Stimulated activated effector memory CD8-positive, alpha-beta T cell treated with anti-CD3 and anti-CD28 coated beads, Interleukin-12 subunit alpha, Interleukin-12 subunit beta, amount 100 ng/mL, for 72 hours (primary cell): ENCODE measurements at places on chromosomes 6 and 20.
A peak's percentile ranks its signal among the peaks of the same experiment; 100 is the strongest.

- no peak for DNase-seq
Observed at GRCh38 chr20:64188682-64189529, 24.7 kb downstream of the MYT1 start.

GRCh38 chr20:51275181-51275580 lies 252.3 kb upstream of the KCNG1 start:
- DNase-seq: no peak

DNA sequence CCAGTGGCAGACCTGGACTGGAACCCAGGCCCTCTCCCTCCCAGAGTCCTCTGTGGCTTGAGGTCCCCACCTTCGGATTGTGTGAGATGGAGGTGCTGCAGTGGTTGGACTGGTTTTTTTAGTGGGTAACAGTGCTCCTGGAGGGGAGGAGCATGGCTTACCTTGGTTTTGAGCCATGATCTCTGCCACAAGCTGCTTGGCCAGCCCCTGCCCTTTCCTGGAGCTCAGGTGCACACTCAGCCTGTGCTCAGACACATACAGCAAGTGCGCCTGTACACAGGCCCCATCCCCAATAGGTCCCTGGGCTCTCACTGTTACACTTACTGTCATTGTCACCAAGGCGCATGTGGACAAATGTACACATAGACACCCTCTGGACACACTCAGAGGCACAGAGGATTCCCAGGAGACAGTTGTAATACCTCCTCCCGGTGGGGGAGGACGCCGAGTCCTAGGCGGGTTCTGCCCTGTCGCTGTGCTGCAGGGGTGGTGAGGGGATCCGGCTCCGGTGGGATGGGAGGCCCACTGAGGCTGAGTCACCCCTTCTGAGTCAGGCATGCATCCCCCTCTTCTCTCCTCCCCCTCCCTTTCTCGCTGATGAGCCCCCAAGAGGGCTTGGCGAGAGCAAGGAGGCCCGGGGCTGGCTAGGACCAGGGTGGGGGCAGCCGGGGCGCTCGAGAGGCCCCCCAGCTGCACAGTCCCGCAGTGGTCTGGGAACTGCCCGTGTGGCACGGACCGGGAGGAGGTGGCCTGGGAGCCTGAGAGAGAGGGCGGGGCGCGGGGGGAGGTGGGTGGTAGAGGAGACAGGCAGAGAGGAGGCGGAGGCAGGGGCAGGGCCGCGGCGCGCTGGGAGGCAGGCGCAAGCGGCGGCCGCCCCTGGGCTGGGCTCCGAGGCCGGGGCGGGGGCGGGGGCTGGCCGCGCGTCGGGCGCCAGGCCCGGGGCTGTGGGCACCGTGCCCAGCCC lies 522 bp upstream of the EPB41L1 start:
- DNase-seq: no peak

- DNase-seq: no peak
Observed at GRCh38 chr20:36501367-36502006, 39.8 kb upstream of the MYL9 start.

- DNase-seq: no peak
Observed at GRCh38 chr6:49252901-49253300, 210.2 kb downstream of the MMUT start.

GRCh38 chr6:133891149-133891926 lies 2.4 kb downstream of the TCF21 start:
- DNase-seq: peak; percentile 50

- DNase-seq: no peak
Observed at GRCh38 chr6:166848979-166849748, 107.2 kb downstream of the RNASET2 start.

DNA sequence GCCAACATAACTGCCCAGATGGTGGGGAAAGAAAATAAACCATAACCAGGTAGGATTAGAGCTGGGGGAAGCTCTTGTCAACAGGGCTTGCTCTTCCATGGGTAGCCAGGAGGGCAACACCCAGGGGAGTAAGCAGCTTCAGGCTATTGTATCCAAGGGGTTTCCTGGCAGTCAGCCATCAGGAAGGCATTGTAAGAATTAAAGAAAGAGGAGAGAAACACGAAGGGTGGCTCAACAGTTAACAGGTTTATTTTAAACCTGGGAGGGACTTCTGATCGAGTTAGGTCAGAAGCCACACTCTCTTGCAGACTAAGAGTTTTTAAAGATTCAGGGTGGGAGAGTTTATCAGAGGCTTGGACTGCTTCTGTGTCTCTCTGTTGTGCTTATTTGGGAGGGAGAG lies 114.2 kb downstream of the QRSL1 start:
- no peak for DNase-seq

GRCh38 chr6:1786455-1787453 lies 177.0 kb downstream of the FOXC1 start:
- peak; percentile 66 for DNase-seq

DNA sequence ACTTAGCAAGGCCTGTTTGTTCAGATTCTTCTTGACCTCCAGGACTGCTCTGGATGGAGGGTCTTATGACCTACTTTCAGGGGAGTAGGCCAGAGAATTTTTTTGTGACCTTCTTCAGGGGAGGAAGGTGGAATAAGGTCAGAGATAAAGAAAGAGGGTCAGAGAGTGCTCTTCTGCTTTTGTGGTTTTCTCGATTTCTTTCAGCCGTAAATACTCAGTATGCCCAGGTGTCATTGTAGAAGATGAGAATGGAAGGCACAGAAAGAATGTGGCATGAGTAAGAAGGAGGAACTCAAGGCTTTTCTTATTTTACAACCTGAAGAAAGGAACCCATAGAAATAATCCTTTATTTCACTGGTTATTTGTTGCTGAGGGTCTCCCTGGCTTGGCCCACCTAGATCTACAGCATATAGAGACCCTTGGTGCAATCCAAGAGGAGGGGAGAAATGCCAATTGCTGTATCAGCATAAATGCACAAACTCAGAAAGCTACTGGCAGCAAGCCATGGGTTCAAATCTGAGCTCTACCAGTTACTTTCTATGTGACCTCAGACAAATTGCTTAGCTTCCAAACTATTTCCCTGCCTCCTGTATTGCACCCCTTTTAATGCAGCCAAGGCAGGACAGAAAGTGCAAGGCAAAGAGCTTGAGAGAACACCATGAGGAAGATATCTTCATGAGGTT lies 68.0 kb downstream of the OLIG3 start:
- no peak for DNase-seq

DNA sequence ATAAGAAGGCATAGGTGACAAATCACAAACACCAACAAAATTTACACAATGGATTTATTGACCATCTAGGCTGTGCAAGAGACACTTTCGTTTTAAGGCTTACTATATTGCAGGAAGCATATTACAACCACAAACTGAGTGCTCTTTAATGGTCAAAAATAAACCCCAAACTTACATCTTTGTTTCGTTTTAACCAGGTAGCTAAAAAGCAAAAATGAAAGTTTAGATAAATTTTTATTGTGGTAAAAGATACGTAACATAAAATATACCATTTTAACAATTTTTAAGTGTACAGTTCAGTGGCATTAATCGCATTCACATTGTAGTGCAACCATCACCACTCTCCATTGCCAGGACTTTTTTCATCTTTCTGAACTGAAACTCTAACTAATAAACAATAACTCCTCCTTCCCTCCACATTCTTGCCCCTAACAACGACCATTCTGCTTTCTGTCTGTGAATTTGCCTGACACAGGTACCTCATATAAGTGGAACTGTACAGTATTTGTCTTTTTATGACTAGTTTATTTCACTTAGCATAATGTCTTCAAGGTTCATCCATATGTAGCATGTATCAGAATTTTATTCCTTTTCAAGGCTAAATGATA lies 32.3 kb upstream of the DUSP22 start:
- DNase-seq: no peak

DNA sequence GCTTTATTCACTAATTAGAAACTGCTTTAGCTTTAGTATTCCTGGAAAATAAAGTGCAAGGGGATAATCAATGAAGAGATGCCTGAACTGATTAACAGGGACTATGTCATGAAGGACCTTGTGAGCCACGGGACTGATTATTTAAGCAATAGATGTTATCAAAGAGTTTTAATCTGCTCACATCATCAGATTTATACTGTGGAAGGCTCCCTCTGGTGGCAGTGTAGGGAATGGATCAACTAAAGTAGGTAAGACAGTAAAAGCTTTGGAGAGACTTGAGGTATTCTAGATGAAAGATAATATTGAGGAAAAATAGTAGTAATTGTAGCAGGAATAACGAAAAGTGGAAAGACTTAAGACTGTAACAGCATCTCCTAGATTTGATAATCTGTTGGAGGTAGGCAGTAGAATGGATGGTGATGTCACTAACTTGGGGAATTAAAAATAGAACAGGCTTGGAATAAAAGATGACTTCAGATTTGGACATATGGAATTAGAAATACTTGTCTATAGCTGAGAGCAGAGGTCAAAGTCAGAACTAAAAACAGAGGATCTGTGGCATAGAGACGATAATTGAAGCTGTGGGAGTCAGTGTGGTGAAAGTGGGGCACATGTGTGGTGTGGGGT lies 80.3 kb upstream of the HTR1E start:
- no peak for DNase-seq

- no peak for DNase-seq
Observed at GRCh38 chr6:166252601-166253000, 55.6 kb downstream of the PRR18 start.

GRCh38 chr6:48068278-48069251 lies 42.4 kb downstream of the PTCHD4 start:
- no peak for DNase-seq

- peak; percentile 55 for DNase-seq
Observed at GRCh38 chr20:43507150-43508080, at the start of gene L3MBTL1. Gene L3MBTL1 (plus strand): TSS chr20:43507697. CDS start chr20:43513504, 5,807 bp downstream.

GRCh38 chr6:166438211-166438861 lies 55.6 kb upstream of the MPC1 start:
- DNase-seq: no peak

DNA sequence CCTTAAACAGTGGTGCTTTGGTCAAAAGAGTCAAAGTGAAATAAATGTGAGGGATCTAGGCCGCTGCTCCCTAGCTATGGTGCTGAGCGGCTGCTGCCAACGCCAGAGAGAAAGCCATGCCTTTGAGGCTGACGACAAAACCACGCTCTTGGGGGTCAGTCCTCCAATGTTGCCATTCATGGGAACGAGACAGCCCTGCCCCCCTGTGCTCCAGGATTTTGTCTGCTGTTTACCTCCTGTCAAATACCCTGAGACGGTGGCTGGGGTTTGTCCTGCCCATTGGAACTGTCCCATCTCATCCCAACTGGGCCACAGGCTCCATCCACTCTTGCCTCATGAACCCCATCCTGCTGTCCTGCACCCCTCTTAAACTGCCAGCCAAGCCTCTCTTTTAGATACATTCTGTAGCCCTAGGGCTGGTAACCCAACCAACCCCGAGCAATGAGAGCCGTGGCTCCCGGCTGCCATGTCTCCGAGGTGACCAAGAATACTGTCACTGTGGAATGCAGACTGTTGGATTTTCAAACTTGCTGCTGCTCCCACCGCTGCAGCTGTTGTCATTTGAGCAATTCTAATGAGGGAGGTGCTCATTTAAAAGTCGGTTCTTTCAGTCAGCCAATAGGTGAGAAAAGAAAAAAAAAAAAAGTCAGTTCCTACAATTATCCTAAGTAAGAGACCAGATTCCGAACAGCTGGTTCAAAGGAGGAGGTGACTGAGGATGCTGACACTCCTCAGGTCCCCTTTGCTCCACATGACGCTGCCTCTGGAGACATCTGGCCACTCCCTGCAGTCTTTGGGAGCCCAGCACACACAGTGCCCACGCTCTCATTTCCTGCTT lies 73.1 kb upstream of the QKI start:
- no peak for DNase-seq

DNA sequence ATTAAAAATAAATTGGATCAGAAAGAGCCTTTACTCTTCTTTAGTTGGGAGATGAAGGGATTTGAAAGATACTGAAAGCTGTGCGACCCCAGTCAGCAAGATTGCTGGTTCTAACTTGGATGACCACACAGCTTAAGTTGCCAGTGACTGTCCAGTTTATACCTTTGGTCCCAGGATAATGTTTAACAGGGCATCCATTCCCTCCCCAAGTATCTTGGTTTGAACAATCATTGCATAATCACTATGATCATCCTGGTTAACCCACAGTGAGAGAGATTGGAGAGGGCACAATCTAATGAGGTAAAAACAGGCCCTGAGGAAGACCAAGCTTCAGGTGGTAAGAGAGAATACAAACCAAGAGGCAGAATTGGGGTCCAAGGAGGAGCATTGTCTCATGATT lies 798.3 kb downstream of the MAFB start:
- DNase-seq: no peak

GRCh38 chr6:158253248-158253647 lies 59.0 kb upstream of the TULP4 start:
- DNase-seq: no peak

DNA sequence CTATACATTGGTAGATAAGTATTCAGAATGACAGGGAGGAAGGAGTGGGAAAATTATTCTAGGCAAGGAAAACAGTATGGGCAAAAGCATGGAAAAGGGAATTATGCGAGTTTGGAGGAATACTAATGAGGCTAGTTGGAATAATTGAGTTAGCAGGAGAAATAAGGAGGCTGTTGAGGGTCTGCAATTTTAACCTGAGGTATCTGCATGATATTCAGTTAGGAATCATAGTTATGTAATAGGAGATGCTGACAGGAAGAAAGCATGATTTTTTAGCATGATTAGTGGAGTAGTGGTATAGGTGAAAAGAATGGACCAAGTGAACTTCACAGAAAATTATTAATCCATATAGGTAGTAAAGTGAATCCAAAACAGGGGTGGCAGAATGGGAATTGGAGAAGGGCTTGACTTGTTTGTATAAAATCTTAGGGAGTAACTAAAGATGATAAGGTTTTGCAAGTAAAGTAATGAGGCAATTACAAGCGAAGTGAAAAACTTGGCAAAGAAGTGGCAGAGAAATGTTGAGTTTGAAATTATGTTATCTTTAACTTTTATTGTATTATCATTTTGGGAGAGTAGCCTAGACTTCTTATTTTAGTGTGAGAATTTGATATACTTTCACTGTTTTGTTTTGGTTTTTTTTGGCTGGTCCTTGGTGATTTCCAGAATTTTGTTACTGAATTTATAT lies 5.7 kb downstream of the STXBP5 start:
- no peak for DNase-seq

- no peak for DNase-seq
Observed at GRCh38 chr6:105591053-105591452, 188.2 kb upstream of the PREP start.

- DNase-seq: peak; percentile 44
Observed at GRCh38 chr6:158654960-158655489, 5.2 kb downstream of the SYTL3 start.

DNA sequence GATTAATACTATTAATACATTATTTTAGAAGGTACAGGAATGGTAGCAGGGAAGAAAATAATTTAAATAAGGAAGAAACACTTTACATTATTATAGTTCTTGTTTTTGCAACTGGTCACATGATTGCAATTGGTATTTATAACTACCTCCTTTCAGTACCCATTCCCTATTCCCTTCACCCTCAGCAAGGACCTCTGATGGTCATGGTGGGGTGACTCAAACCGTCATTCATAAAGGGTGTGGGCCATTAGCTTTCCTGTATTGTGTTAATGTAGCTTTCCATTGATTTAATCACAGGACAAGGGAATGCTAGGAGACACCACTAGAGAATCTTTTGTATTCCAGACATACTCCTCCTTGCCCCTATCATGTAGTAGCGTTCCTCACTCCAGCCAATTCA lies 47.2 kb upstream of the TMEM244 start:
- DNase-seq: no peak
